ENCODE measurements at places on chromosomes 5 and 9. TPM values are rescaled to one million over a fixed set of nuclear protein-coding genes. Genes with fewer than 3 reads are reported as not detected.

- DNase-seq = no peak
Observed at GRCh38 chr9:106600955-106601560, 261.9 kb upstream of the ZNF462 start.

GRCh38 chr5:96065685-96066385, 104.2 kb upstream of the ELL2 start:
- DNase-seq = no peak

PCA3 gene
- not detected for total RNA-seq

SPINK9 gene
- not detected for total RNA-seq

- DNase-seq = no peak
Observed at GRCh38 chr5:38601133-38601862, 44.9 kb upstream of the LIFR start.

DNA sequence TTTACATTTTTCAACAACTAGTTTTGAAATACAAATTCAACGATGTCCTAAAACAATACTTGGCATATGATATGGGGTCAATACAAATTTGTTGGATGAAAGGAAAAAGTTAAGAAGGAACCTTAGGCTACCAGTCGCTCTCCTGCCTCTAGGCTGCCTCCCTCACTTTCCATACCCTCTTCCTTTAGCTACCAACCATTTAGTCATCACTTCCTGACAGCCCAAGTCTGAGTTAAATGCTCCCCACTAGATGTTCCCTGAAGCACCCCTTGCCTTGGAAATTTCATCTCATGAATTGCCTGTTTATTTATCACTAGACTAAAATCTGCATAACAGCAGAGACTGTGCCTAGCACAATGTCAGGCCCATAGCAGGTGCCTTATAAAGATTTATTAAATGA, 2.7 kb upstream of the LARS1 start:
- no peak for DNase-seq

LECT2 gene
- total RNA-seq = not detected

DNA sequence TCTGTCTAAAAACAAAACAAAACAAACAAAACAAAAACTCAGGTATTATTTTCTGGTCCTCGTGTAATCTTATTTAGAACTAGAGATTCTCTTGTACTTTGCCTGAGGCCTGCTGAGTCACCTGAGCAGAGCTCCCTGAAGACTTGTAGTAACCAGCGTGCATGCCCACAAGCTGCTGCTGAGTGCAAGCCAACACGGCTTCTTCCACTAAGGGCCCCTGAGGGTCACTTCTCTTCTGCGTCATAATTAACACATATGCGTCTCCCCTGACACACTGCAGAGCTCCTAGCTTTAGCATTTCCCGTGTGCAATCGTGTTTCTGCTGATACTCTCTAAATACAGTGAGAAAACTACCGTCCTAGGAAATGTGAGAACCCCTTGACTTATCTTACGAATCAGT, 10.9 kb upstream of the NDFIP1 start:
- DNase-seq = no peak

HSPB3 gene
- 0.68 TPM for total RNA-seq

DNA sequence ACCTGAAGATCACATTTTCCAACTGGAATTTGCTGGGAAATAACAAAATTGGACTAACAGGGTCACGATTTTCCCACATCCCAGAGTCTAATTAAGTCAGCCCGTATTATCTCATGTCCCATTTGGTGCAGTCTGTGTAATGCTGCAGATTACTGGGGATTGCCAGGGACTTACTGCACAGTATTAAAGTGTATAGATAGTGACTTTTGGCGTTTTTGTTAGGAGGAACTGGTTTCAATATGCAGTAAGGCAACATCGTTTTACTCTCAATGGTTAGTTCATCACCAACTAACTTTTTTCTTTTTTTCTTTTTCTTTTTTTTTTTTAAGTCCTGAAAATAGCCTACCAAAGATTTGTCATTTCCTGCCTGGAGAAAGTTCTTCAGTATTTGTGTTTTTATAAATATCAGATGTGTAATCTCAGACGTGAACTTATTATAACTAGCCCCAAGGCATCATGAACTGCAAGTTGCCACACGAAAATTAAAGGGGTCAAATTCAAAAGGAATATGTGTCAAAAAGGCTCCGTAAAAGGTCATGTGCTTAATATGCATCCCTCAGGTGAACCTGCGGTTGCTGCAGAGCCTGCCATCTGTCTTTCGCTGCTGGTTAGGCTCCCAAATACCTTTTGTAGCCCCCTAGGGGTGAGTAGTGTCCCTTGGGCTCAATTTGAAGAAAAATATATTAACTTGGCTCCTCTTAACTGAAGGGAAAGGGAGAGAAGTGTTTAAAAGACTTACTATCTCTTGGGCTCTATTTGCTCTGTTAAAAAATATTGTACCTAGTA, 176.7 kb upstream of the ADAMTSL1 start:
- no peak for DNase-seq

SLC2A6 gene
- total RNA-seq = 19.6 TPM

DNA sequence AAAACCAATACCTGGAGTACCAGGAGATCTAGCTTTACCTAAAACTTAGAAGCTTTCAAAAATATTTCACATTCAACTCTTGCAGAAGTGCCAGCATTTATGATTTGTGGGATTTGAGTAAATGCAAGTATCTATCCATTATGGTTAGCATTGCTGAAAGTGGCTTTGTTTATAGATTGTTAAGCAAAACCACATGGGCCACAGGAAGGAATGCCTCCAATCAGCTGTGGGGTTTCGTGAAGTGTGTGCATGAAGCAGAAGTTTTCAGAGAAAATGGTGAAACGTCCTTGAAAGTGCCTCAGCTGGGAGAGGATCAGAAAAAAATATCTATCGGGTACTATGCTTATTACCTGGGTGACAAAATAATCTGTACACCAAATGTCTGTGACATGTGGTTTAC, 4.2 kb downstream of the LECT2 start:
- no peak for DNase-seq

DNA sequence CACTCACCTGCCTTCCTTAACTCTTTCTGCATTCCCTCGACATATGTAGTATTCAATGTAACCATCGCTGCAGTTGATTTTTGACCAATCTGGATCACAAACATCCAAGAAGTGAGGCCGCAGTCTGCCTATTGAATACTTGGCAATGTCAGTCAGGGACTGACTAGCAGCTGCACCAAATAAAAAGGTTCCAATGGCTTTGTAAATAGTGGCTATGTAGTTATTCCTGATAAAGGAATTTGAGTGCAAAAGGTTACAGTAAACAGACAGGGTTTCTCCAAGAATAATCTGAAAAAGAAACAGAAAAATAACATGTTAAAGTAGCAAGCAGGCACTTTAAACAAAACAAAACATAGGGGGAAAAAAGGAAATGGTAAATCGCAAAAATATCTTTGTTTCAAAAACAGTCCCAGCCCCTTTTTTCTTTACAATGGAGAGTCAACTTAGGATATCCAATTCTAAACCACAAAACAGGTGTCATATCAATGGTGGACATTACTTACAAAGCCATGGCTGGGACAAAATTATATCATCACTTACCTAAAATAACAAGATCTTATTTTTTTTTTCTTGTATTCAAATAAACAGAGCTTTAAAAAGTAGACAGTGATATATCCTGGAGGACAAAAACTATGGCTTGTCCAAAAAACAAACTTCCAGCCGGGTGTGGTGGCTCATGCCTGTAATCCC, 66.8 kb downstream of the PLPP1 start:
- no peak for DNase-seq

- no peak for DNase-seq
Observed at GRCh38 chr5:178244576-178244975, 12.0 kb upstream of the PHYKPL start.

DNA sequence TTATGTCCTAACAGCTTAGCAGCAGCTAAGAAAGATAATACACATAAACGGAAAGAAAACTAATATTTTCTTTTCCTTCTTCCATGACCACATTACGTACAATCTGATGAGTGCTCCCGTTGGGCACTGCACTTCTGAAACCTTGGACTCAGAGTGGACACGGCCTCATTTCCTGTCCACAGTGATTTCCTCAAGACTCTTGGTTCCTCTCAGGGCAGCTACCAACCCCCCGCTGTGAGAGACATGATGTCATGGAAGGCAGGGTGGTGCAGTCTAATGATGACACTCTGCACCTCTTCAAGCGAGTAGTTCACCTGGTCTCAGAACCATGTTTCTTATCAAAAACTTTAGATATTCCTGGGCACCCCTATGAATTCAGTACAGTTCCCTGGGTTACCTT, 68.7 kb upstream of the CTSL start:
- no peak for DNase-seq

DNA sequence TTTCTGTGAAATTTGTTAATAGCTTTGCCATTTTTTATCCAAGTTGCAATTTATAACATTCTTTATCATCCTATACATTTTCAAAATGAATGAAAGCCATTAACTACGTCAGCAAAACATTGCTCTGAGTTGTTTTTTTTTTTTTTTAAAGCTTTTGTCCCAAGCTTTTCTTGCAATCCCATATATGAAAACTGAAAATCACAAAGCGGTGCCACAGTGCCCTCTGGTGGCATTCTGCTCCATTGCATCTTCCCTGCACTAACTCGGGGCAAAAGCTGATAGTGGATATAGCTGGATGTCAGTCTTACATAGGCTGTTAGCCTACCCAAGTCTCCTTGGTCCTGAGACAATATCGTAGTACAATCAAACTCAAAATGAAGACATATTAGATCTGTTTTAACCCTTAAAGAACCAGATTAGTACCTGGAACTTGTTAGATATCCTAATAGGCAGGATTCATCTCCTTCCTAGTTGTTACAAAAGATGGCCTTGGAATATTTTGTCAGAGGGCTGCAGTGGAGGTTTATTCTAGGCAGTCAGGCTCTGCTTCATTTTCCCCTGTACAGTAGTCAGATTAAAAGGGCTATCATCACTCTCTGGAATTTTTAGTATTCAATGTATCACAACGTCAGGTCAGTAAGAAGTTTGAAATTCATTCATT, 669.9 kb downstream of the PTPRD start:
- peak; percentile 48 for DNase-seq

IFNK gene
- total RNA-seq = not detected

- no peak for DNase-seq
Observed at GRCh38 chr9:10633785-10634184, 21.0 kb upstream of the PTPRD start.

ANAPC2 gene
- total RNA-seq = 74.5 TPM

IL5 gene
- total RNA-seq = not detected

DNA sequence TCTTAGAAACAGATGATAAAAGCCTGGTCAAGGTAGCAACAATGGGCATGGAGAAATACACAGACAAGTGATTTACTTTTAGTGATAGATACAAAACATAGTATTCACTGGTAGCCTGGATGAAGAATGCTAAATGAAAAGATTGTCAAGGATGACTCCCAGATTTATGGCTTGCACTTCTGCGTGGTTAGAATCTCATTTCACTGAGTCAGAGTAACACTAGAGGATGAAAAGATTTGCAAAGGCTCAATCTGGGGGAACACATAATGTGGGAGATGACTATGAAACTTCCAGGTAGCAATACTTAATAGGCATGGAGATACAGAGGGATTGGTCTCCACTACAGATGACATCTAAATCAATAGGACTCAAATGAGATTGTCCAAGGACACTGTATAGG, 38.4 kb downstream of the AGTPBP1 start:
- DNase-seq = no peak

DNA sequence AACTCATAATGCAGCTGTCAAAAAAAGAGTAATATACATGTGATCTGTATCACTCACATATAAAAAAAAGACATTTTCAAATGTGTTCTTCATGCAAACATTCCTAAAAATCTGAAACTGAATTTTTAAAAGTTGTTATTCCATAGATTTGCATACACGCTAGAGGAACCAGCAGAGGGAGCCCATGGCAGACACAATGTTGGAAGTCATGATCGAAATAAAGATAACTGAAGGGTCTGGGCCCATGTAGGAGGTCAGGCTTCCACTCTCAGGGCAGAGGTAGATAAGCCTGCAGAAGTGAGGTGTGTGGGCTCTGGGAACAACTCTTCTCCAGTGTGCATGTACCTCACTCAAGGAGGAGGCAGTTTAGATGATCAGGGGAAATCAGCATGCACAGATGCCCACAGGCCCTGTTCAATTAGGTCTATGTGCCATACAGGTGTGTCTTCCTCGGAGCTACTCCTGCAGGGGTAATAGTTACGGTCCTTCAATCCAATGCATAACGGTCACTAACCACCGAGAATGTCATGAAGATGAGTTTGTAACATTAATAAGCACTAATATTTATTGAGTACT, 208.6 kb downstream of the EPB41L4A start:
- DNase-seq = no peak

GRCh38 chr9:108786901-108787689, 68.7 kb downstream of the ACTL7B start:
- no peak for DNase-seq

GRCh38 chr5:24595329-24595728, 49.4 kb downstream of the CDH10 start:
- no peak for DNase-seq

SPATA6L gene
- 23.1 TPM for total RNA-seq

DNA sequence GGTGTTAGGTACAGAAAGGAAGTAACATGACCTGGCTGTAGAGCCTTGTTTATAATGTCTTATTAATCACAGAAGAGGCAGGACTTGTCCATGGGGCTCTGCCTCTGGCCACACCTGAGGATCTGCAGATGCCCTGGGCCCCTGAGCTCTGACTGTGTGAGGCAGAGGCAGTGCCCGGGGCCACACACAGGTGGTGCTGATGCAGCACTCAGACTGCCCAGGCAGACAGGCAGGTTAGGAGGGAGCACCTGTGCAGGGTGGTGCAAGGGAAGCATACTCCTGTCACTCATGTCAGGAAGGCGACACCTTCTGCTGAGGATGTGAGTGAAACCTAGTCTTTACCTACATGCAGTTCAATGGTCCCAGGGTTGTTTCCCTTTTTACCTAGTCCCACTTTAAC, 88.7 kb downstream of the CFAP90 start:
- DNase-seq = no peak

GRCh38 chr5:149831492-149831891, 101.4 kb downstream of the PPARGC1B start:
- no peak for DNase-seq

NUTM2G gene
- not detected for total RNA-seq

- no peak for DNase-seq
Observed at GRCh38 chr9:89065921-89066320, 74.7 kb downstream of the S1PR3 start.

TTF1 gene
- total RNA-seq = 13.1 TPM

CSF1R gene
- total RNA-seq = 16.9 TPM

TNFSF8 gene
- total RNA-seq = 1.5 TPM

- no peak for DNase-seq
Observed at GRCh38 chr5:162529886-162530285, 462.3 kb downstream of the GABRG2 start.

Measured in ureter (tissue), 1 donor.